ENCODE measurements at places on chromosomes 4 and X.

GRCh38 chrX:45031830-45032378 lies 158.9 kb downstream of the KDM6A start:
- DNase-seq, result no peak

GRCh38 chr4:84920617-84921016 lies 45.9 kb downstream of the WDFY3 start:
- peak; percentile 78 for DNase-seq

- DNase-seq, result peak; percentile 97
Measured at GRCh38 chr4:122777846-122778673, 45.6 kb downstream of the BBS12 start.

- no peak for DNase-seq
Measured at GRCh38 chrX:22882543-22882942, 117.2 kb upstream of the DDX53 start.

DNA sequence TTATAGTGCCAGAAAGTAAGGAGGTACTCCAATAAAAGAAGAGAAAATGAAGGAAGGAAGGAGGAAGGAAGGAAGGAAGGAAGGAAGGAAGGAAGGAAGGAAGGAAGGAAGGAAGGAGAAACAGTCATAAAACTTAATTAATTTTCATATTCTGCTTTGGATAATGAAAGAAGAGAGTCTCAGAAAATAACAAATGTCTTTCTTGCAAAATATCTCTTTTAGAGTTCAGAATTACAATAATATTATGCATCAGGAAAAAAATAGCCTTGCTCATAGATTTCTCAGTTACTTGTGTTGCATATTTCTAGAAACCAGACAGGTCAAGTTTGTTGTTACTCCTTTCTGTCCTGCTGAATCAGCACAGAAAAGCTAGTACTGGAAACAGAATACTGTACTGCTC lies 130.1 kb upstream of the DKK2 start:
- DNase-seq, result no peak

DNA sequence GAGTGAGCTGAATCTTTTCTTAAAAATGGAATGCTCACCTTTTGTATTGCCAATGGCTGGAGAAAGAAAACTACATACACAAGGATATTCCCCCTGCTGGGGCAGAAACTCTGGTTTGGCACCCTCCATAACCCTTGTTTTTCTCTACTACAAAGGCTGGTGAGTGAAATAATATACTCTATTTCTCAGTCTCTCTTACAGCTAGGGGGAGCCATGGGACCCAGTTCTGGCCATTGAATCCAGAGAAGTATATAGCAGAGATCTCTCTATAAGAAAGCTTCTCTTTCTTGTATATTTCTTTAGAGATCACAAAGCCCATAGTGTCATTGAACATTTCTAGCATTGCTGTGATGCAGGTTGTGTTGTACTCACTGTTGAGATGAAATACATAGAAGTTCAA lies 49.8 kb downstream of the SMPX start:
- DNase-seq, result no peak

DNA sequence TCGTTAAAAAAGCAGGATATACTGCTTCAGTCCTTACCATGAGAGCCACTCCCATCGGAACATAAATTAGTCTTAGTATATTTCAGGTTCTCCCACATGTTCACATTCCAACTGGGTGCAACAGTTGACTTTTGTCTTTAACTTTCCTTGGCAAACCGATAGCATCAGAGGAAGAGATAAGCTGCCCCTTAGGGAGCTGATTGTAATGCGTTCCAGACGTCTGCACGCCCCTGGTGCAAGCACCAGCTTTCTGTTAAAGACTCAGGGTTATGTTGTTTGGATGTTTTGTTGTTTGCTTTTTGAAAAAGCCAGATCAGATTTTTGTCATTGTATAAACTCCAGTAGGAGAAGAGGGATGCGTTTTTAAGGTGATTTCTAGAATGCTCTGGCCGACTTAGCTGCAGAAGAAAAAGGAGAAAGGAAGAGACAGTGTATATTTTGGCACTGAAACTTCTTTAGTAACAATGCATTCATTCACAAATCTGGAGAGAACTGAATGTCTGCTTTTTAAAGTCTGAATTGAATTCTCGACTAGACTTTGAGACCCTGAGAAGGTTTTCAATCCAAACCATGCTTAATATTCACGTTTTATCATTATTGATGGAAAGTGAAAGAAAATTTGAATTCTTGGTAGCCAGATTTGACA lies 160.9 kb downstream of the CBR4 start:
- DNase-seq, result peak; percentile 51
